HCEC 1CT (cell line): ENCODE measurements at places on chromosomes 1 and 21.
A peak's percentile ranks its signal among the peaks of the same experiment; 100 is the strongest.

DNA sequence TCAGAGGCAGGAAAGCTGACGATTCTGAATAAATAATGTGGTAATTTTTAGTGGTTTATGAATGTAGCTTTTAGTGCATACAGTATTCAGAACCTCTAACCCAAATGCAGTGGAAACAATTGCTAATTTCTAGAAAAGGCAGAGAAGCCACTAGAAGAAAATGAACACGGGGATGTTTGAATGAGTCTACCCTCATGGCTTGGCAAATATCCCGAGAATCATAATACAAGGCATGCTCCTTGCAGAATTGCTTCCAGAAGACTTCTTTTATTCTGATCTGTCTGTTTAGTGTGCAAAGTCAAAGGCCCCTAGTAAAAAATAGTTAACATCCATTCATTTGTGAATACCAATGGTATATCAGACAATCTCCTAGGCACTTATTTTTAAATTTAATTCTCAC, 246.8 kb downstream of the LMO4 start:
- DNase-seq, result no peak

- DNase-seq, result no peak
Observed at GRCh38 chr1:79781261-79781660, 774.7 kb upstream of the ADGRL4 start.

DNA sequence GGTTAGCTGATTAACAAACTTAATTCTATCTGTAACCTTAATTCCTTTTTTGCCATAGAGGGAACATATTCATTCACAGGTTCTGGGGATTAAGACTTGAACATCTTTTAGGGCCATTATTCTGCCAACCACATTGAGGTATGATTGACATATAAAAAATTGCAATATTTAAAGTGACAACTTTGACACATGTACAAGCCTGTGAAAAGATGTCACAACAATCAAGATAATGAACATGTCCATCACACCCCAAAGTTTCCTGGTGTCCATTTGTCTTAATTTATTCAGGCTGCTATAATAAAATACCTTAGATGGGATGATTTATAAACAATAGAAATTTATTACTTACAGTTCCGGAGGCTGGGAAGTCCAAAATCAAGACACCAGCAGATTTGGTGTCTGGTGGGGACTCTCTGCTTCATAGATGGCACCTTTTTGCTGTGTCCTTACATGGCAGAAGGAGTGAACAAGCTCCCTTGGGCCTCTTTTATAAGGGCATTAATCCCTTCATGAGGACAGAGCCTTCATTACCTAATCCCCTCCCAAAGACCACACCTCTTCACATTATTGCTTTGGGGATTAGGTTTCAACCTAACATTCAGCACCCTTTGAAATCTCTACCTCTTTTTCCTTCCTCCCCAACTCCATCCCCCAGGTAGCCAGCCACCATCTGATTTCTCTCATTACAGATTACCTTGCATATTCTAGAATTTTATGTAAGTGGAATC, 33.0 kb upstream of the TP53BP2 start:
- no peak for DNase-seq

DNA sequence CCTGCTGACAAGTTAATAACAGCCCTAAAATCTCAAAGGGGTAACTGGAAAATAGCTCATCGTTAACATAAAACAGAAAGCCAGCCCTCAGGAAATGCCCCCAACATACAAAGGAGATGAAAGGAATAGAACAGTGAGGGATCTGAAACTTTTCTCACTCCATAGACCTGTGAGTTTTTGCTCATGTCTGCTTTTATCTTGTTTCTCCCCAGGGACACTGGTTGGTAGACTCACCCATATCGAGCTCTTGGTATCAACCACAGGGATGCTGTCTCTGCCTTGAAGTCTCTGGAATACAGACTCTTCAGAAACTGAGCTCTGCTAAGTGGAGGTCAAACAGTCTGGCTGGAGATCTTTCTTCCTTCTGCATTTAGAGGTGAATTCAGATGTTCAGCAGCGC, 77.4 kb upstream of the CAMK1G start:
- DNase-seq, result no peak

DNA sequence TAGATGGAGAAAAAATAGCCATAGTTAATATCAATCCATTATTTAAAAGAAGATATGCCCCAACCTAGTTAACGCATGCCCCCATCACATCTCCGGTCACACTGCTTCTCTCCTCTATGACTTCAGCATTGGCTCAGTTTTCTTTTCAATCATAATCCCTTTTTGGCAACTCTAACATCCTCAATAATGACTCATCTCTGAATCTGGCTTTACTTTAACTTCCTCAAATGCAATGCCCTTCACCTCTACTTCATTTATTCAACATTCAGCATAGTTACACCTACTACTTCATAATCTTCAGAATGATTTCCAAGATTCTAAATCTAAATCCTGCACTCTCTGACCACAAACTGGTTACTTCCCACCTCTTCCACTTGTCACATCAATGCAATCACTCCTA, 417.3 kb downstream of the USH2A start:
- DNase-seq, result peak; percentile 81

DNA sequence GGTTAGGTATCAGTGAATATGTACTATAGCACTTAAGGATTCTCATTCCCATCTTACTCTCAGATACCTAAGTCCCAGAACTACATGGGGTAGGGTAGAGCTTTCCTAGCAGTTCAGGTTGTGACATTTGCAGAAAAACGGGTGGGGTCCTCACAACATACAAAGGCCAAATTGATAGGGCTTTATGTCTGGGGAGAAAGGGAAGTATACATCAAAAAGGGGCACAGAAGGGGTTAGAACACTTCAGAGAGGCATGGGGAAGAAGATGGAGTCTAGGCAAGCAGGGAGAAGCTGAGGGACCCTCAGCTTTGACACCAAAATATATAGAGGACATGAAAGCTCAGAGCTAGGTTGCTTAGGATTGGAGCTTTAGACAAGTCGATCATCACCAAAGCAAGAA, 3.6 kb downstream of the UROD start:
- no peak for DNase-seq

- DNase-seq, result no peak
Observed at GRCh38 chr1:59885160-59885832, 41.3 kb downstream of the CYP2J2 start.

GRCh38 chr1:110643879-110644472, 30.8 kb downstream of the KCNA3 start:
- no peak for DNase-seq

DNA sequence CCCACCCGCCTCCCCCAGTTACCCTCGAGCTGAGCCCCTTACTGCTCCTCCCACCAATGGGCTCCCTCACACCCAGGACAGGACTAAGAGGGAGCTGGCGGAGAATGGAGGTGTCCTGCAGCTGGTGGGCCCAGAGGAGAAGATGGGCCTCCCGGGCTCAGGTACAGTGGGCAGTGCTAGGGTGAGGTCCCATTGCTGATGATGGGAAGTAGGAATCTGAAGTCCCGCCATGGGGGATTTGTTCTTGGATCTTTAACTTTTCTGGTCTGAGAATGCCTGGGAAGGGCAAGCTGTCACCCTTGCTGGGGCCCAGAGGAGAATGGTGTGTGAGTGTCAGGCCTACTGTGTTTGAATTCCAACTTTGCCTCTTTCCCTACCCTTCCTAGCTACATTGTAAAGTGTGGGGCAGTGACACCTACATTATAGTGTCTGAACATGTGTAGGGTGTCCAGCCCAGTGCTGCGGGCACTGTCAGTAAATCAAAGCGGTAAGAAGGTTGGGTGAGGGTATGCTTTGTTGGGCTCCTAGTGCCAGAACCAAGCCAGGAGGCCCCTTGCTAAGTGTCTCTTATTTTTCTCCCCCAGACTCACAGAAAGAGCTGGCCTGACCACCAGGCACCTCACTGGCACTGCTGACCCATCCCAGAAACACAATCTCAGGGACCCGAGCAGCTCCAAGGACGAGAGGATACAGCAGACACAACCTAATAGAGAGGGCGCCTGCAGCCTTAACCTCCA, 44.7 kb downstream of the YARS1 start:
- no peak for DNase-seq

DNA sequence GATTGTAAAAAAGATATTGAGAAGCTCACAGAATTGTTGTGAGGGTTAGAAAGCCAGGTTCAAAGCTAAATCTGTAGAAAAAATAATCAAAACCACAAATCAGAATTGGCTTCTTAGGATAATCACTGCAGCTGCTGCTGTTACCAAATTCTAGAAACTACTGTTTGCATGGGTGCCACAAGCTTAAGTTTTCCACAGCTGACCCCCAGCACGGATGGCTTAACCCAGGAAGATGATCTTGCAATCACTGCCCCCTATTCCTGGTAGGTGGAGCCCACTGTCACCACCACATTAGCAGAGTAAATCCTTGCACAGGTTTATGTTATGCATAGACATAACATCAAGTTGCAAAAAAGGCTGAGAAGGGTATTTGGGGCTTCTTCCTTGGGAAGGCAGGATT, 877.8 kb upstream of the ADGRL2 start:
- DNase-seq, result no peak

GRCh38 chr1:116737855-116738321, 16.3 kb upstream of the CD2 start:
- no peak for DNase-seq

- DNase-seq, result no peak
Observed at GRCh38 chr1:43949678-43950077, 2.9 kb downstream of the IPO13 start.

- DNase-seq, result peak; percentile 79
Observed at GRCh38 chr1:156096640-156097391, 14.6 kb upstream of the MEX3A start.
